ENCODE measurements at places on chromosomes 2 and 18.

- no peak for DNase-seq
These were observed 83.8 kb upstream of the ARL4C start for GRCh38 chr2:234580686-234581085.

GRCh38 chr2:145194673-145195072, 674.8 kb upstream of the ZEB2 start:
- DNase-seq, result no peak

- peak; percentile 91 for DNase-seq
These were observed 867 bp upstream of the TTL start for GRCh38 chr2:112481050-112481527.

- DNase-seq, result no peak
These were observed 3.2 kb downstream of the HOXD9 start for GRCh38 chr2:176125772-176126054.

- DNase-seq, result no peak
These were observed 147.9 kb upstream of the GAREM1 start for GRCh38 chr18:32618546-32618945.

GRCh38 chr18:74289137-74289536, 2.6 kb downstream of the CYB5A start:
- no peak for DNase-seq

GRCh38 chr2:6164986-6165747, 473.0 kb downstream of the SOX11 start:
- no peak for DNase-seq

- DNase-seq, result no peak
These were observed 46.4 kb upstream of the MAP4K3 start for GRCh38 chr2:39483534-39483933.

- no peak for DNase-seq
These were observed 99.5 kb downstream of the MAP4K4 start for GRCh38 chr2:101796825-101797600.

DNA sequence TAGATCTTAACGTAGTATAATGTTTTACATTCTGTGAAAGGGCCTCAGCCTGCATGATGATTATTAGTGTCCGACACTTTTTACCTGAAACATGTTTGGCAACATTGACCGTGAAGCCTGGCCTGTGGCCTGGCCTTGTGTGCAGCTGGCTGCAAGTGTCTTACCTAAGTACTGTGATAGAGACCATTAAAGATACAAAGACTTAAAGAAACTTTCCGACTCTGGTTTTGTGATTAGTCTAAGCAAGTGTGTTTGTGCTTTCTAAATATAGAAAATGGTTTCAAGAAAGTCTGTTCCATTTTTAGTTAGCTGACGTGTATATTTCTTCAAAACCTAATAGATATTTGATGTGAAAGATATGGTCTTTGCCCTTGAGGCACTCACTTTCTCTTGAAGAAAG, 601.8 kb downstream of the LRP1B start:
- no peak for DNase-seq

DNA sequence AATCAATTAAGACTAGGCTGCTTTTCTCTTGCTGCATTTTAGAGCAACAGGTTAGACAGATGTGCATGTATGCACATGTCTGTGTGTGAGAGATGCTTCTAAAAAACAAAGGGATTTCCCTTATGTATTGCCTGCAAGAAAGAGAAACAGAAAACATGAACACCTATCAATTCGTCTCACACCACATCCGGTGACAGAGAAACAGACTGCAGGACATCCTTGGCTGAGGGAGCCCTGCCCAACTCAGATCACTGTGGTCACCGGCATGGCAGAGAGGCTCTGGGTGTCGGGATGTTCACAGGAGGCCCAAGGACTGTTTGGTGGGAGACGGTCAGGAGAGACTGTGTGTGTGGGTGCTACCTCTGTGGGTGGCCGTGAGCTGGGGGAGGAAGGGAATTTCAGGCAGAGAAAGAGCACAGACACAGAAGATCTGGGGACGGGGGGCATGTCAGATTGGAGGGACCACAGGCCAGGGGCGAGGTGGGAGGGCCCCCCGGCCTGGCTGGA, 24.9 kb downstream of the FHL2 start:
- DNase-seq, result no peak

DNA sequence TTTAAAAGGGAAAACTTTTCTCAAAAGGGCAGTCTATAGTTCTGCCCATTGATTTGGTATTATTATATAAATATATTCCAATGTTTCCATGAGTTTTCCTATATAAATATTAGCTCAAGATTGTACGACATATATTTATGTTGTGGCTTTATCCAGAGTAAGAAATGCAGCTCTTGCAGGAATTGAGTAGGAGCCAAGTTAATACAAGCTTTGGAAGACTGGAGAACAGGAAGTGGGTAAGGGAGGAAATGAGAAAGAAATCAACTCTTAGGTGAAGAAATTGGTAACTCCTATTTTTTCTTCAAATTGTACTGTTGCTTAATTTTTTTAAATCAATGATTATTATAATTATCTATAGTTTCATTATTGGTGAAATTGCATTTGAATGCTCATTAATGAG, 105.4 kb upstream of the FAM117B start:
- no peak for DNase-seq

DNA sequence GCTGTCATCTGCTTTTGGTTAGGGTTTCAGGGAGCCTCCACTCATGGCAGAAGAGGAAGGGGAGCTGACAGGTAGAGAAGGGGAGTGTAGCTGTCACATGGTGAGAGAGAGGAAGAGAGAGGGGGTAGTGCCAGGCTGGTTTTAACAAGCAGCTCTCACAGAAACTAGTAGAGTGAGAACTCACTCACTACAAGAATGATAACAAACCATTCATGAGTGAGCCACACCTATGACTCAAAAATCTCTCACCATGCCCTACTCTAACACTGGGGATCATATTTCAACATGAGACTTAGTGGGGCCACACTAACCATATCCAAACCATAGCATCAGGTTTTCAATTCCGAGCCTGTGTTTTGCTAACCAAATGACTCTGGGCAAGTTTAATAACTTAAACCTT, 274.9 kb upstream of the VWC2L start:
- DNase-seq, result no peak

DNA sequence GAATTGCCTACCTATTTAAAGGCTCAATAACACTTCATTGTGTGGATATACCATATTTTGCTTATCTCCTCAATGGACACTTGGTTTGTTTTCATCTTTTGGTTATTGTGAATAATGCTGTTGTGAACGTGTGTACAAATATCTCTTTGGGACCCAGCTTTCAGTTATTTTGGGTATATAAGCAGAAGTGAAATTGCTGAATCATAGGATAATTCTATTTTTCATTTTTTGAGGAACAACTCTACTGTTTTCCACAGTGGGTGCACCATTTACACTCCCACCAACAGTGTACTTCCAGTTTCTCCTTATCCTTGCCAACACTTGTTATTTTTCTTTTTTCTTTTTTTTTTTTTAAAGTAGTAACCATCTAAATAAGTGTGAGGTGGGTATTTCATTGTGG, 29.0 kb downstream of the PTPN4 start:
- no peak for DNase-seq

- no peak for DNase-seq
These were observed 742 bp upstream of the SOS1 start for GRCh38 chr2:39121523-39122063.

GRCh38 chr18:49527631-49528327, 34.1 kb upstream of the LIPG start:
- no peak for DNase-seq

GRCh38 chr18:11883153-11883552, 25.0 kb downstream of the MPPE1 start:
- no peak for DNase-seq

DNA sequence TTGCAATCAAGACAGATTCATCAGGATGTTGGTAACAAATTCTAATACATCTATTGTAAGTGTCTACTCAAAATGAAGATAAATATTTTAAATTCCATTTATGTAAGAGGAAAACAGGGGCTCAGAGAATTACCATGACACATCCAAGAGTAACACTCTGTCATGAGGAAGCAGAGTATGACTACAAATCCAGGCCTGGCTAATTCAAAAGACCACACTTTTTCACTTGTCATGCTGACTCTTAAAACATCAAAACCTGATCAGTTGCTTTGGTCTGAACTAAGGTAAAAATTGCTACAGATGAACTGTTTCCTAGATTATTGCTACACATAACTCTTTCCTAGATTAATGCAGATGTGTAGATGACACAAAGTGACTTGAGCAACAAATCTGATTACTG, 880.6 kb downstream of the TSN start:
- DNase-seq, result no peak

DNA sequence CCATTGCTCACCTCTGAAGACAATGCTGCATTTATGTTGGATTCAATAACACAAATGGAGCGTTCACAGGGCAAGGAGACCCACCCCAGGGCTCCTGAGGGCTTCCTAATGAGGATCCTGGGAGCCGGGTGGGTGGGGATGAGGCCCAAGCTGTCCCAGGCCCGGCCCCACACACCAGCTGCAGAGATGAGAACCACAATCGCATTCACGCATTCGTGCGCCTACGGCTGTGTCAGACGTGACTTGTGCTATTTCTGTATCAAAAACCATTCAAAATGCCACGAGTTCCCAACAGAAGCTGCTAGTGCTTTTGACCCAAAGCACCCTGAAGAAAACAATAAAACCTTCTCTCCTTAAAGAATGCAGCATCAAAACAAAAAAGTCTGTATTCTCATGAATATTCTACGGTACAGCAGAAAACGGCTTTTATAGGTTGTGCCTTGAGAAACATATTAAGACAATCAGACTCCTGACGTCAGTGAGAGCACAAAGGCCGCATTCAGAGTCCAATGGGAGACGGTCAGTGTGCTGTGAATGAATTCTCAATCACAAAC, 205.4 kb downstream of the HDAC4 start:
- DNase-seq, result no peak

- no peak for DNase-seq
These were observed 19.7 kb upstream of the TNFAIP6 start for GRCh38 chr2:151337643-151338042.

DNA sequence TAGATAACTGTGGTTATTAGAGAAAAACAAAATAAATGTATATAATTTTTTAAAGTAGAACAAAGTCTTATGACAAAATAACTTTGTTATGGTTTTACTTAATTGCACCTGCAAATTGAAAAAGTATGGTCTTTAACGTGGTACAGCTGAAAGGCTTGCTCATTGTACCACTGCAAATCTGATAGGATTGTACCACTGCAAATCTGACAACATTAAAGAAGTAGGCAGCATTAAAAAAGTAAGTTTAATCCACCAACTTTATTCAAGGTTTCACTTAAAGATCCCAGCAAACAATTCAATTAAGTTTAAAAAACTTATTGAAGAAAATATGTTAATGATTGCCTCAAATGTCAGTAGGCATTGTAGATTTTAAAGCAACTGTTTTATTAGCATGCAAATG, 4.7 kb downstream of the SP5 start:
- DNase-seq, result no peak

GRCh38 chr2:98809878-98810587, 79.1 kb upstream of the MGAT4A start:
- no peak for DNase-seq

- DNase-seq, result no peak
These were observed 287.0 kb downstream of the PHLPP1 start for GRCh38 chr18:63002305-63002704.

- DNase-seq, result no peak
These were observed 389.2 kb downstream of the LRP1B start for GRCh38 chr2:141741652-141742051.

- DNase-seq, result no peak
These were observed 7.3 kb downstream of the ZNF516 start for GRCh38 chr18:76487782-76488181.

DNA sequence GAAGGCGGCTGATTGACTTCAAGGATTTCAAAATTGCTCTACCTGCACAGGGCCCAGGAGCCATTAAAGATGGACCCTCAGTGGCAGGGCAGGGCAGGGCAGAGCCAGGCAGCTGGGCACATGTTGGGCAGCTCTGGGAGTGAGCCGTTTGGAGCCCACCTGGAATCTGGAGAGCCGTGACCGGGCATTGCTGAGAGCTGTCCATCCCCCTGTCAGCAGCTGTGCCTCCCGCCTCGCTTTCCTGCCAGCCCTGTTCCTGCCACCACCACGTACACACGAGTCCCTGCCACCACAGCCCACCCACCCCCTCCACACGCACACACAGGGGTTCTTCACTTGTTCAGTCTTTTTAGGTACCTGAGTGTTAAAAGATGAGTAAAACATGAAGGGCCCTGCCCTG, 22.9 kb downstream of the ATOH8 start:
- DNase-seq, result no peak

DNA sequence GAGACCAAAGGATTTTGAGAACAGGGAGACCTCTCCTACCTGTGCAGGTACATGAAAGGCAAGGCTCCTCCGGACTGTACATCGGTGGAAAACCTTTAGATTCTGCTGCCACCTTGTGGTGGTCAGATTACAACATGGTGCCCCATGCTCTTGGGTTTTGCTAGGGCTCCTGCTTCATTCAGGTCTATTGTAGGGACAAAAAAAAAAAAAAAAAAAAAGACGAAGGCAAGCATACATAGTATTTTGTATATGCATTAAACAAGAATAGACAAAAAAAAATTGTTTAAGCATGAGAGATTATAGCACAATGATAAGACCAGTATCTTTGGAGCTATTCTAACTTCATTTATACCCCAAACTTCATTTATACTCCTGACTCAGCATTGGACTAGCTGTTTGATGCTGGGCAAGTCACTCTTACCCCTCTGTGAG, 27.4 kb upstream of the SPR start:
- DNase-seq, result peak; percentile 67

- no peak for DNase-seq
These were observed 355.7 kb upstream of the RAB6C start for GRCh38 chr2:129623783-129624182.

- DNase-seq, result no peak
These were observed 96.2 kb downstream of the NCK2 start for GRCh38 chr2:105840933-105841332.

- no peak for DNase-seq
These were observed 50.0 kb upstream of the RFX8 start for GRCh38 chr2:101524806-101525430.

- DNase-seq, result no peak
These were observed 25.1 kb downstream of the MAL start for GRCh38 chr2:95050385-95051300.

- no peak for DNase-seq
These were observed 177.1 kb upstream of the LHCGR start for GRCh38 chr2:48932667-48933066.

DNA sequence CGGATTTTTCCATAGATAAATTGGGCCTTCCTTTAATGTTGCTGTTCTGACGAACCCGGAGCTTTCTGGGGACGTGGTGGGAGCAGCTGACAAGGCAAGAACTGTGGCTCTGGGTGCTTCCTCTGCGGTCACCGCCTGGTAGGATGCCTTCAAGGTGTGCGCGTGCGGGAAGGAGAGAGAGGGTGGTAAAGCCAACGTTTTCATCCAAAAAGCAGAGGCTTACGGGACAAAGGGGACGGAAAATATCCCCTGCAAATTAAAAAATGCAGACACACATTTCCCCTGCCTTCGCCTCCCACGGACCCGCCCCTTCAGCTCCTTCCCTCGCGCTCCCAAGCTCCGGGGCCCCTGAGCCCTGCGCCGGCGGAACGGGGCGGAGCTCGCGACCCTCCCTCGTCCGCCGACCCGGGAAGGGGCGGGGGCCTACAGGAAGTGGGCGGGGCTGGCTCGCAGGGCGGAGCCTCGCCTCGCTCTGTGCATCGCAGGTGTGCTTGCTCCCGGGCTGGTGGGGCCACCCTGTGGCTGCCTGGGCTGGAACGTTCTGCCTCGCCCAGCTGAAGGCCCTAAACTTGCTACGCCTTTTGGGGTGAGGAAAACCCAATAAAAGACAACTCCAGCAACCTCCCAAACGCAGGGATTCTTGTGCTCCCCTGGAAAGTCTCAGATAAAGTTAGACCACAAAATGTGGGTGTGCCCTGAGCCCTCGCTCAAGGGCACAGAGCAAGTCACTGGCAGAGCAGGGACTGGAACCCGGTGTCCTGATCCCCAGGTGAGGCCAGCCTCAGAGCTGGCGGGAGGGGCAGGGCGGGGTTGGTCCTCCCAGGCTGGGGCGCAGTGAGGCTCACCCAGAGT, 25.4 kb upstream of the SLC66A3 start:
- DNase-seq, result peak; percentile 83

All from activated CD4-positive, alpha-beta T cell treated with anti-CD3 and anti-CD28 coated beads for 48 hours (primary cell).